ENCODE measurements at places on chromosomes 11 and 22.

DNA sequence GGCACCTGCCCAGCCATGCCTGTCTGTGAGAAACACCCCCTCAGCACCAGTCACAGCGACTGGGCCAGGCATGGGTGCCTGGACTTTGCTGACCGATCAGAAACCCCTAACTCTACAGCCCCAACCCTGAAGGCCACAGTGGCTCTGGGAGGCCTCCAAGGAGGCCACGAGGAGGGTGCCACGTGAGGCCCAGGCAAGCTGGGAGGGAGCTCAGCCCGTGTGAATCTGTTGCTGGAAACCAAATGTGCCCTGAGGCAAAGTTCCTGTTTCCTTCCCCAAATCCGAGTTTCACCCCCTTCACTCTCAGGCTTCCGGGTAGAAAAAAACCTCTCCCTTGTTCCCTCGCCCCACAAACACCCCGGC, 1.3 kb downstream of the UNC93B1 start:
- no peak for DNase-seq

DNA sequence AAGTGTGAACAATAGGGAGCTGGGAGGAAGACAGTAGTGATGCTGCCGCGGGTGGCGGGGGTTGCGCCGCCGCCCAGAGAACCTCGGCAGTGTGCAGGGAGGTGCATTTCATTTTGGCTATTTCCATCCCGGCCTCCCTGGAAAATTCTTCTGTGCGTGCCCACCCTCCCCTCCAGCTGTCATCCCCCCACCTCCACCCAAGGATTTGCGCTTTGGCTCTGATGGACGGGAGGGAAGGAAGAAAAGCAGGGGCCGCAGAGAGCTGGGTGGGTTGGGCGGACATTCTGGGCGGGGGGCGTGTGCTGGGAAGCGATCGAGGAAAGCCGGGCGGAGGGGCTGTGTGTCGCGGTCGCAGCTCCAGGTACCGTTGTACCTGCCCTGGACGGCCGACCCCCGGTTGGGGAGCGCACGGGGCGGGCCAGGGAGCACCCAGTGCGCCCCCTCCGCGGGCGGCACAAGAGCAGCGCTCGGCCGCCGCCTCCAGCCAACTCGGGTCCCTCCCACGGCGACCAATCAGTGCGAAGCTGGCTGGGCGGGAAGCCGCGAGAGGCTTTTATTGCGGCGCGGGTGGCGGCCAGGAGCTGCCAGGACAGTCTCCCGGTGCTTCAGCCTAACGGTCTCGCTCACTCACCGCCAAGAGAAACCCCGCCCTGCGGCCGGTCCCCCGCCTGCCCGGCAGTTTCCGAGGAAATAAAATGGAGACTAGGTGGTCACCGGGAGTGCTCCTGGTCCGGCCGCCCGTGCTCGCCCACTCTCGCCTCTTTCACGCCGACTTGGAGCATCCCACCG, 1.6 kb downstream of the NCAM1 start:
- DNase-seq: no peak

DNA sequence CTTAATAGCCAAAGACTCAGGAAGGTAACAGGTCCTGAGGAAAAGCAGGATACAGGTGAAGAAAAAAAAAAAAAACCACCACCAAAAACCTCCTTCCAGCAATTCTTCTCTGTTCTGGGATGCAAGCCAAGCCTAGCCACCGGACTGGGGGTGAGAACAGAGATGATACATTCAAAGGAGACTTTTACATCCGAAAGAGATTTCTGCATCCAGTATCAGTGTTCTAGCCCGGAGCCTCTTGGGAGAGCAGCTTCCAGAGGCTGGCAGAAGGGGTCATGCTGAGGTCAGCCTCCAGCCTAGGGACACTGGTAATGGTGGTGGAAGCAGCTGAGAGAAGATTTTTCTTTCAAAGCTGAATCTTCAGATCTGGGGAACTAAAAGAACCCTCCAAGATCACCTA, 76.2 kb downstream of the KCNC1 start:
- no peak for DNase-seq

GRCh38 chr22:40387746-40388145, 17.4 kb downstream of the SGSM3 start:
- no peak for DNase-seq

- no peak for DNase-seq
Measured at GRCh38 chr11:40328890-40329614, 1130.4 kb downstream of the LRRC4C start.

- peak; percentile 61 for DNase-seq
Measured at GRCh38 chr11:72821920-72822799, 7.9 kb downstream of the ATG16L2 start.

- no peak for DNase-seq
Measured at GRCh38 chr11:120034881-120035630, 102.9 kb downstream of the TRIM29 start.

GRCh38 chr11:72454791-72455190, 20.5 kb upstream of the CLPB start:
- no peak for DNase-seq

DNA sequence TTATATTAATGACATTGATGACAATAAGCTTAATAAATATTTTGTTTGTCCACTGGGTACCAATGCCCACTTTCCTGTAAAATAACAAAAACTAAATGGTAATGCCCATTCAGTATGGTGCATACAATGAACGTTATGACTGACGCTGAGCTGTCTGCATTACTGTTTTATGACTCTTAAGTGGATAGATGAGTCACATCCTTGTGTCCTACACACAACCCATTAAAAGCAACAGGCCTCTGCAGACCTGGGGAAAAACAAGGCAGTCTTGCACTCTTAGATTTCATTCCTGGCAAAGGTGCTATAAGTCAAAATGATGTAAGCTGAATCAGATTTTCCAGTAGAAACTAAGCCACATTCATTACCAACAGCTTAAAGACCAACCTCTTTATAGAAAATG, 176.3 kb upstream of the TMEM45B start:
- DNase-seq: no peak

GRCh38 chr22:35910003-35910769, 118.4 kb downstream of the RBFOX2 start:
- no peak for DNase-seq

DNA sequence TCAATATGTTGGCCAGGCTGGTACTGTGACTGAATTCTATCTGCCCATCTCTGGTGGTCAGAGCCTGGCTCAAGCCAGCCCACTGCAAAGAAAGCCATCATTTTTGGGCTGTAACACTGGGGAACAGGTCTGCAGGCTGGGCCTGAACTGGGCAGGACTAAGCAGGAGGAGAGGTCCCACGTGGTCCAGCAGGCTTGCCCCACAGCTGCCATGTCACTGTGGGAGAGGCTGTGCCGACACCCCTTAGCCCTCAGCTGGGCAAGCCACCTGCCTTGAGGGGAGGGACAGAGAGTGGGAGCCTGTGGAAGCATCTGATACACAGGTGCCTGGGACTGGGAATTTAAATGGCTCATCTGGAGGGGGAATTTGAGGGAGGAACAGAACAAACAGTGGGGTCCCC, 66.7 kb upstream of the CLTCL1 start:
- no peak for DNase-seq

DNA sequence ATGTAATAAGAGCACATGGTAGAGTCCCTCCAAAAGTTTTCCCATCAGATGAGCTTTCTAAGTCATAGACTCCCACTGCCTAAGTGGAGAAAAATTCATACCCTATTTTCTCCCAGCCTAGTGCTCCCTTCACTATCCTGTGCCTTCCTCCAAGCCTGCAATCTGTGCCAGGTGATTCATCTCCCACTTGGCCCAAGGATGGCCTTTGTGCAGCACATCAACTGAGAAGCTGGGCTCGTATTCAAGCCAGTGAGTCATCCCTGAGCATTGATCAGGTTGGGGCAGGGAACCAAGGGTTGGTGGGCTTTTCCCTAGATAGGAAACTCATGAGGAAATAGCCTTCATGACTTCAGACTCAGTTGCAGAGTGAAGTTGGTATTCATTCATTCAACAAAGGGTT, 64.6 kb downstream of the PANX1 start:
- DNase-seq: no peak

GRCh38 chr22:20009582-20010306, 6.9 kb downstream of the ARVCF start:
- DNase-seq: no peak

- no peak for DNase-seq
Measured at GRCh38 chr11:106461148-106461691, 383.8 kb downstream of the AASDHPPT start.

- no peak for DNase-seq
Measured at GRCh38 chr11:47940904-47941649, 39.3 kb upstream of the PTPRJ start.

DNA sequence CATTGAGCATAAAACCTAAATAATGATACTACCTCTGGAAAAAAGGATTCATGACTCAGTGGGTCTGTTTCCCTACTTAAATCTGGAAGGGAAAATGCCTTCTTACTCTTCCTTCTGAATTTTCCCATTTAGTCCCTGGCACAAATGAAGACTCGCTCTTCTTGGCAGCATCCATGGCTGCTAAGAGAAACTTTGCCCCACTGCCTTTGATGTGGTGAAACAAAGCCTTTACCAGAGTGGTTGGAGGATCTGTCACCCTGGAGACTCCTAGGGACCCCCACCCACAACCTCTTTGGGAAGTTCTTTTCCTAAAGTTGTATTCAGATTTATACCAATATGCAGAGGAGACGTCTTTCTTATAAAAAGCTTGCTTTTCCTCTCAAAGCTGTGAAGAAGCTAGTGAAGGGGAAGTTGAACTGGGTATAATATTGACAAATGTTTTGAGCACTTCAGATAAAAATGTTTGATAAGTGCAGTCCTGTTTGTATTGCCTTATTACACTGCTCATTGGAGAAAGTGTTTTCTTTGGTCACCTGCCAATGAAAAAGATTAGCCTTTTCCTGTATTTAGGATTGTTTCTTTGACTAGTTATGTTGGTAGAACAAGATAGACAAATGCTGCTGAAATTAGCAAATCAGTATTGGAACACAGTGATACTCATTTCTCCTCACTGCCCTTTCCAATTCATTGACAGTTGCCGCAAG, 77.3 kb downstream of the ARFGAP2 start:
- peak; percentile 43 for DNase-seq

- DNase-seq: no peak
Measured at GRCh38 chr11:47308050-47308823, 38.3 kb downstream of the MADD start.

- DNase-seq: no peak
Measured at GRCh38 chr11:47649276-47649675, 6.9 kb upstream of the MTCH2 start.

GRCh38 chr11:33478111-33478573, 221.0 kb downstream of the HIPK3 start:
- DNase-seq: no peak

DNA sequence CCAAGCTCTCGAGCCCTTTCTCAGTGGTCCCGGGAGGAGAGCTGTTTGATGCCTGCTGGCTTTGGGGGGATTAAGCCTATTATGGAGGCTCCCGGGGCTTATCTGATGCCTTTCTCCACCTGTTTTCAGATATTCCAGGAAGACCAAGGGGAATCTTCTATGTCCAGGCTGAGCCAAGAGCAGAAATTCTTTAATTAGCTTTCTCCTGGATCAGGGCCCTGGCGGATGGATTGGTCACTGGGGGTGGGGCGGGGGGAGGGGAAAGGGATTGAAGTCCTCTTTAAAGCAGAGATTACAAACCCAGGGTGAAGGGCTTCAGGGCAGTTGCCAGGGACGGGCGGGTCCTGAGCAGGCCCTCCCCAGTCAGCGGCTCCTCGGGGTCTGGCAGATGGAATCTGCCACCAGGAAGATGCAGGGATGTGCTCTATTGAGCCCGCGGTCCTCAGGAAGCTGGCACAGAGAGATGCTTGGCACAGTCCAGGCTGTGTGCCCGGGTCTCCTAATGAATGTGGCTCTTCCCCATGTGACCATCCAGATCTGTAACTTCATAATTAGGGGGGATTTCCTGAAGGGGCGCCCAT, 33.6 kb downstream of the MACROD1 start:
- no peak for DNase-seq

DNA sequence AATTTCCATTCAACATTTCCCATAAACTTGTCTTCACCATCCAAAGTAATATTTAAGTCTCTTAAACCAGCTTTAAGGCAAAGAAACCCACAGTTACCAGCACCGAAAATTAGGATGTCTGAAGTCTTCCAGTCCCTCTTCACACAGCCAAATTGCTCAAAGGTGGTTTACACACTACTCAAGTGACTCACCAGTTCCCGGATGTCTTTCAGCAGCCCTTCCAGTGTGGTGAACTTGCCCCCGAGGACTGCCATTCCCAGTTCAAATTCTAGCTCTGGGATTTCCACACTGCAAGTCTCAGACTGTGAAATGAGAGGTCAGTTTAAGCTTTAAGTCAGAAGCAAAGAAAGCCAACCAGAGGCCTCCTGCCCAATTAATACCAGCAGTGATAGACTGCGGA, 5.1 kb downstream of the ZPR1 start:
- DNase-seq: no peak

- no peak for DNase-seq
Measured at GRCh38 chr11:70296681-70297080, 26.2 kb downstream of the PPFIA1 start.

DNA sequence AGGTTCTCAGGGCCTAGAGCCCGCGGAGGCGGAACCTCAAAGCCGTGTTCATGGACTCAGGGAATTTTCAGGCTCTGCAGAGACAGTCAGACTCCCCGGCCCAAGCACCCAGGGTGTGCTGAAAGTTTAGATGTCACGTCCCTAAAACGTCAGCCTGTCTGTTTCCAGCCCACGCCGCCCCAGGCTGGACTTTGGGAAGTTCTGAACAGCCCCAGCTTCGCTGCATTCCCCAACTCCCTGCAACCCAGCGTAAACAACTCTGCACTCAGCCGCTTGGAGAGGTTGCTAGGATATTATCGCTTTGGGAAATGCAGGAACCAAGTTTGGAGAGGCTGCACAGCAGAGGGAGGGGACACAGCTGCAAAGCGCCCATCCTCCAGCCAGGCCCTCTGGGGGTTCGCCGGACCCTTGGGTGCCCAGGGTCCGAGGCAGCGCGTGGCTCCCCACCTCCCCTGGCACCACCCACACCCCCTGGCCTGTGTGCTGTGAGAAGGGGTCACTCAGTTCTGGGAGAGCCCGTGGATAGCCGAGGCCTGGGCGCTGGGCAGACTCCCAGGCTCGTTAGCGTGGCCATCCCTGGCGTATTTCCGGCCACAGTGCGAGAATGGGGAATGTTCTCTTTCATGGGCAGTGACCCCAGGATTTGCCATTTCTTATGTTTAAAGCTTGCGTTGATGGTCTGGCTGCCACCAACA, 120.5 kb upstream of the FGF3 start:
- DNase-seq: no peak

DNA sequence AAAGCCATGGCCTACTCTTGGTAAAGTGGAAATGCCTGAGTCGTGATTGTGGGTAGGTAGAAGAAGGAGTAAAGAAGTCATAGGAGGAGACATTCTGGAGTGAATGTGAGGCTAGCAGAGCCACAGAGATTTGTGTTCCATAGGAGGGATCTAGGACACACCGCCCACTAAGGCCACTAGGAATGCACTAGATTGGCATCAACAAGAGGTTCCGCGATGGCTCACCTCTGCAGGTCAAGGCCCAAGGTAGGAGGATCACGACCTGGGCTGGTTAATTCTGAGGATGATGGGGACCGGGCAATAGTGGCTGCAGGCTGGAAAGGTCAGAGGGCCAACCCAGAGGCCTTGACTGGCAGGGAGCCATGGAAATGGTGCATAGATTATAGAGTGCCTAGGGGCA, 48.8 kb upstream of the OPCML start:
- DNase-seq: no peak

GRCh38 chr22:32926600-32926999, 125.1 kb downstream of the TIMP3 start:
- DNase-seq: no peak

Data from NCI-H1436 treated with DMSO at 0.1 percent for 48 hours (cell line).